ENCODE measurements at places on chromosomes 3 and 15.
A peak's percentile ranks its signal among the peaks of the same experiment; 100 is the strongest.

GRCh38 chr3:193896419-193896818 is 239.5 kb upstream of the HES1 start:
- DNase-seq: no peak

- no peak for DNase-seq
Measured at GRCh38 chr3:174409086-174409743, 449.9 kb upstream of the NAALADL2 start.

DNA sequence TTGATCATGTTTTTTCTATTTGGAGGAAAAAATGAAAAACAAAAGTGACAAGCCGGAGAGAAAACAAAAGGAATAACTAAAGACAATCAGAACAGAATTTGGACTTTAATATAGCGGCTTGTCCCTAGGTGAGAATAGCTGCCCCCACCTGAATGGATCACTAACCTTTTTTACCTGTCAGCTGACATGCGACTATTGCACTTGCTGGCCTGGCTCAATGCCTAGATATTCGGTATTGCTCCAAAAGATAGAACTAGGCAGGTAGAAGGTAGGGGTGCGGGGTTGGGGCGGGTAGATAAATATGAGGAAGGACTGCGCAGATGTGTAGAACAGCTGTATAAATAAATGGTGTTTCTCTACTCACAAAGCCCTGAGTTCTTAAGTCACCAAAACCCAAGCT is 650 bp upstream of the MORC1 start:
- no peak for DNase-seq

GRCh38 chr15:60568301-60568742 is 89.4 kb upstream of the ICE2 start:
- no peak for DNase-seq

DNA sequence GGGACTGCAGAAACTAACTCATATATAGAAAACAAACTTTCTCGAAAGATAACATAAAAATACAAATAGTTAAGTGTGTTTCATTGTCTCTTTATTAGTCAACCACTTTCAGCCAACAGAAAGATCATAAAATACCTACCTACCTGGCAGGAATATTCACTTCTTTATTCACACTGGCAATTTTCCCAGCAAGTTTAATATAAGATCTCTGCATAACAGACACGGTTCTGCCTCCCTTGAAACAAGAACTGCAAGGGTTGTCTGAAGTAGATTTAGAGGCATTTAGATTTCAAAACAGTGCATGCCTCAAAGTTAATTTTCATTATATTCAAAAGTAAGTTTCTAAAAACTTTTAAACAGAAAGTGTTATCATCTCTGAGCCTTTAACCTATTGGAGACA is 7.1 kb downstream of the NPTN start:
- DNase-seq: no peak

DNA sequence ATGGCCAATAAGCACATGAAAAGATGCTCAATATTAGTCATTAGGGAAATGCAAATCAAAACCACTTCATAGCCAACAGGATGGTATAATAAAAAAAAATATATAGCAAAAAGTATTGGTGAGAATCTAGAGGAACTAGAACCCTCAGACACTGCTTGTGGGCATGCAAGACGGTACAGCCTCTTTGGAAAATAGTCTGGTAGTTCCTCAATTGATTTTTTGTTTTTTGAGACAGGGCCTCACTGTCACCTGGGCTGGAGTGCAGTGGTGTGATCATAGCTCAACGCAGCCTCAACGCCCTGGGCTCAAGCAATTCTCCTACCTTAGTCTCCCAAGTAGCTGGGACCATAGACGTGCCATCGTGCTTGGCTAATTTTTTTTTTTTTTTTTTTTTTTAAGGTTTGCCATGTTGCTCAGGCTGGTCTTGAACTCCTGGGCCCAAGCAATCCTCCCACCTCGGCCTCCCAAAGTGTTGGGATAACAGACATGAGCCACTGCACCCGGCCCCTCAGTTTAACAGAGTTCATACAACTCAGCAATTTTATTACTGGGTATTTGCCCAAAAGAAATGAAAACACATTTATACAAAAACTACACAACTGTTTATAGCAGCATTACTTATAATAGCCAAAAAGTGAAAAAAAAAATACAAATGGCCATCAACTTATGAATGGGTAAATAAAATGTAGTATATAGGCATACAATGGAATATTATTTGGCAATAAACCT is 5.1 kb downstream of the PRC1 start:
- DNase-seq: no peak

- DNase-seq: no peak
Measured at GRCh38 chr3:89617706-89618105, 510.3 kb downstream of the EPHA3 start.

- DNase-seq: no peak
Measured at GRCh38 chr3:43910750-43911149, 220.0 kb downstream of the ABHD5 start.

GRCh38 chr15:90680371-90680935 is 36.7 kb upstream of the BLM start:
- DNase-seq: no peak

DNA sequence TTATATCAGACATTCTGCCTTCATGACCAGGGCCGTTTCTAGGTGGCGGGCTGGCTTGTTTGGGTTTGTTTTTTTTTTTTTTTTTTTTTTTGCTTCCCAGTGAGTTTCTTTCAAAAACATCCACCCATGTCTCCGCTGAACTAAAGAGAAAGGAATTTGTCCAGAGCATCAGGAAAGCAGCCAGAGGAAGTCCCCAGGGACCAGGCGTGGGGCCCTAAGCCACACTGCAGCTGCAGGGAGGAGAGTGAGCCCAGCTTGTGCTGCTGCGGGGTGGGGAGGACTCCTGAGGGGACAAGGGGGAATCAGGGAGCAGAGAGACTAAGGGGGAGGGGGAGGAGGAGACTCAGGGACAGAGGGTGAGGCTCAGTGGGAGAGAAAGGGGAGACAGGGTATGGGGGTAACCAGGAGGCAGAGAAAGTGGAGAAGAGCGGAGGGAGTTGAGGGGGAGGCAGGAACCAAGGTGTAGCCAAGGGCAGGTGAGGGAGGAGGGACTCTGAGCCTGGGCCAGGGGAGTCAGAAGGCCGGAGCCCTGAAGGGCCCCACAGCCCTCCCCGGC is 49.5 kb downstream of the CYP11A1 start:
- DNase-seq: peak; percentile 43

DNA sequence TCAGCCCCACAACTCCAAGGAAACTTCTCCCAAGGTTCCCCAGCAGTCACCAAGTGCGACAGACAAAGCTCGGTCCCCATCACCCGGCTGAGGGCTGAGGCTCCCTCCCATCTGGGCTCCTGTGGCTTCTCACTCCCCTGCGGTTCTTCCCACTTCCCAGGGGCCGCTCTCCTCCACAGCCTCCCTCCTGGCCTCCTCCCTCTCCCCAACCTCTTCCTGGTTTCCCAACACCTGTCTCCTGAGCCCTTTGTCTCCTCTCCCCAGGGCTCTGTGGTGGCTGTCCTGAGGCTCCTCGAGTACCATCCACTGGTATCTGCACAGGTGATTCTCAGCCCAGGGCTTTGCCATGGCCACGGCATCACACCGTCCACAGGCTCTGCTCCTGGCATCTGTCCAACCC is 113.2 kb upstream of the NSMCE3 start:
- DNase-seq: peak; percentile 24

- DNase-seq: no peak
Measured at GRCh38 chr3:79761441-79761840, 6.4 kb downstream of the ROBO1 start.

DNA sequence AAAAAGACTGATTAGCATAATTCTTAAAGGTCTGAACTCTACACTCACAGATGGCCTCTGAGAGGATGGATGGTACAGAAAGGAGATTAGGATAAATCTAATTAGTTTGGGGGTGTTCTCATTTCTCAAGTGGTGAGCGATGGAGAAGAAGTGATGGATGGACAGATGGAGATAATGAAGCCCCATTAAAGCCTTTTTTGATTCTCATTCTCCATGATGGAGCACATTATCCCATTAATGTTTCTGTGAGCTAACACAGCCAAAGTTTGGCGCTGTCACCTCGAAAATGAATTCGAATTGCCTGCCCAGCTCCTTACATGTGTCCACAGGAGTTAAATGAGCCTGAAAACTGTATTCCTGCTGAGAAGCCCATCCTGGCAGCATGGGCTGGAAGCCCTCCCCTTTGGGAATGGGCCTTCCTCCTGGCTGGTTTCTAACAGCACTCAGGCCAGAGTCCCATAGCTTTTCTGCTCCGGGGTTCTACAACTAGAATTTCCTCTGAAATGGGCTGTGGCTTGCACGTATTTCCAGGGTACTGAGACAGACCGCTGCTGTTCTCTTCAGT is 726.0 kb upstream of the CFAP20DC start:
- DNase-seq: no peak

DNA sequence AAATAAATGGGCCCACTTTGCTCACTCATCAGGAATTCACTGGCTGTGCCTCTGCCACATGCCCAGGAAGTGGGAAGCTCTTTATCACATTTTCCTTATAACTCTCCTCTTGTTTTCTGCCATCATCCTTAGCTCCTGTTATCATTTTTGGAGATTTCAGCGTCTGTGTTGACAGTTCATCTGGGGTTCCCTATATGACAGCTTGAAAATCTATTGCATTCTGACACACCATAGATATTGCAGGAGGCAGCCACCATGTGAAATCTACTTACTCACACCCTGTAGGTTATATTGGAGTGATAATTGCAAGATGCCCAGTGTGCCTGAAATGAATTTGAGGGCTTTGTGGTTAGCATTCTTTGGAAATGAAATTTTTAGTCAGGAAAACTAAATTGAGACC is 132.9 kb downstream of the RYR3 start:
- DNase-seq: no peak

GRCh38 chr3:136385457-136385856 is 135.3 kb downstream of the PCCB start:
- no peak for DNase-seq

DNA sequence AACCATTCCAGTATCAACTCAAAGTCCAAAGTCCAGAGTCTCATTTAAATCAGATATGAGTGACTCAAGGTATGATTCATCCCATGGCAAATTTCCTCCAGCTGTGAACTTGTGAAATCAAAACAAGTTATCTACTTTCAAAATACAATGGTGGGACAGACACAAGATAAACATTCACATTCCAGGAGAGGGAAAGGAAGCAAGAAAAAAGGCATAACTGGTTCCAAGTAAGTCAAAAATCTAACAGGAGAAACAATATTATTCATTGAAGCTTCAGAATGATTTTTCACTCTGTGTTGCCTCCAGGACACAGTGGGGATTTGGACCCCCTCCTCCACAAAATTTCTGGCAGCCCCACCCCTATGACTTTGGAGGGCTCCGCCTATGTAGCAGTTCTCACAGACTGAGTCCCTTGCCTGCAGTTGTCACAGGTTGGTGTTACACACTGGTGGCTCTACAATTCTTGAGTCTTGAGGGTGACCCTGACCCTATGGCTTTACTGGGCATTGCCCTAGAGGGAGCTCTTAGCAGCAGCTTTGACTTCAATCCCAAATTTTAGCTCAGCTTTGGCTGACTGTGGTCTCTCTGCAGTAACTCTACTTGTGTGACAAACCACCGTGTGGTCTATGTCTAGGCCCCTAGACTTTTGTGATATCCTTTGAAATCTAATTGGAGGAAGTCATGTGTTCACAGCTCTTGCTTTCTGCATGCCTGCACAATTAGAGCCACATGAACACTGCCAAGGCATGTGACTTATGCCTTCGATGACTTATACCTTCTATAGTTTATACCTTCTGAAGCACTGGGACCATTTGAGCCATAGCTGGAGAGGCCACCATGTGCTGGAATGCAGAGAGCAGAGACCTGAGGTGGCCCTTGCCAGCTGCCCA is 644.2 kb downstream of the GRM7 start:
- DNase-seq: no peak

DNA sequence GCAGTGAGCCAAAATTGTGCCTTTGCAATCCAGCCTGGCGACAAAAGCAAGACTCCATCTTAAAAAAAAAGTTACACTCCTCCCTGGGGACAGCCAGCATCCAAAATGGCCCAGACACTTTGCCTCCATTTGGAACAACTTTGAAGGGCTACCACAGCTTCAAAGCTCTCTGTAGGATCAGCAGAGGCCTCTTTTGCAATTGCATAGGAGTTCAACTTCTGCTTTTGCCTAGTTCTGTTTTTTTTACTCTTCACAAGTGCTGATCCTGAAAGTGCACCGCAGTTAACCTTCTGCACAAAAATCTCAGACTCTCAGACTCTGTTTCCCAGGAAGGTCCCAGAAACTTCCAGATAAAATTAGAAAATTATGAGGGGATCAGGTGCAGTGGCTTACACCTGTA is 25.2 kb upstream of the SLC4A7 start:
- no peak for DNase-seq

- no peak for DNase-seq
Measured at GRCh38 chr15:50698101-50698500, 11.5 kb upstream of the TRPM7 start.

- DNase-seq: no peak
Measured at GRCh38 chr3:4596612-4597011, 103.5 kb downstream of the ITPR1 start.

DNA sequence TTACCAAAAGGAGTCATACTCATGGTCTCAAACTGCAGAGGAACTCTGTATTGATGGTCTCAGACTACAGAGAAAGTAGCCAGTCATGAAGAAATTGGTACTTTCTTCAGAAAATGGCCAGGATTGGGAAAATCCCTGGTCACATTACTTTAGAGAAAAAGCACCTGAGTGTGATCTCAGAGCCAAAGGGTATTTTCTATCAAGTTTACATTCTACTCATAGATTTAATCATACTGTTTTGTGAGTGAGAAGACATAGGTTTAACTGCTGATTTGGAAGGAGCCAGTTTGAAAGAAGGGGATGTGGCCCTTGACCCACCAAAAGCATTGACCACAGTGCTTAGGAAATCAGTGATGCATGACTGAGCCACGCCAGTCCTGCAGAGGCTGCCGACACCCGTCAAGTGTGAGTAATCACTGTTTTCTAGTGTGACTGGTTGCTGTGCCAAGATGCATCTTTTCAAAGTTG is 203.6 kb downstream of the AKAP13 start:
- peak; percentile 23 for DNase-seq

- peak; percentile 2 for DNase-seq
Measured at GRCh38 chr3:18369551-18370185, 55.5 kb downstream of the SATB1 start.

GRCh38 chr3:59192473-59192872 is 142.6 kb upstream of the CFAP20DC start:
- DNase-seq: no peak

DNA sequence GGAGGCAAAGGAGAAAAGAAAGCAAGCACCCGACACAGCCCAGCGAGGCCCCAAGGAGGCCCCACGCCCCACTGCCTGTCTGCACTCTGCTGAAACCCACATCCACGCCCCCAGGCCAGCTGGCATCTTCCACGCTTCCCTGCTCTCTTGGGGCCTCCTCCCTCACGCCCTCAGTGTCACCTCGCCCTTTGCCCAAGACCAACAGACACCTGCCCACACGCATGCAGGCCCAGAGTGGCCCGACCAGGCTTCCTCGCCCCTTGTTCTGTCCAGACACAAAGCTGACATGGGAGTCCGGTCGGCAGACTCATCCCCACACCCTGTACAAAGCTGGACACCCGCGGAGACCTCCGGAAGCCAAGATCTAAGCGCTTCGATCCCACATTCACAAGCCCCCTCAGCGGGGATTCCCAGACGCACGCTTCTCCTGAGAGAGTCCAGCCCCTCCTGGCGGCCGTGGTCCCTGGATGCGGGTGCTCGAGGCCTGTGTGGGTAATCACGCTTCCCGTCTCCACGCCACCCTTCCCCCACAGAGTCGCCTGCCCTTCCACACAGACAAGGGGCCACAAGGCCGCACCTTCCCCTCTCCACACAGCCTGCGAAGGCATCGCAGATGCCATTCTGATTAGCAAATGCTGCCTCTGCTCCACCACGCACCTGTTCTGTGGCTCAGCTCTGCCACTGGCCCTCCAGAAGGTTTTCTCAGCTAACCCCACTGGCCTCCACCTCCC is 176.6 kb downstream of the XXYLT1 start:
- no peak for DNase-seq
